ENCODE measurements at places on chromosomes 3 and 15. TPM values are rescaled to one million over a fixed set of nuclear protein-coding genes. Genes with fewer than 3 reads are reported as not detected.

FGD5 gene
- total RNA-seq, result 2.6 TPM

B3GALNT1 gene
- total RNA-seq, result 12.8 TPM

OIP5 gene
- total RNA-seq, result 1.7 TPM

SAMMSON gene
- not detected for total RNA-seq

PLSCR1 gene
- total RNA-seq, result 178 TPM

ATP13A5 gene
- total RNA-seq, result not detected

CNTN4 gene
- not detected for total RNA-seq

QTRT2 gene
- total RNA-seq, result 17.2 TPM

ITPR1 gene
- 9.0 TPM for total RNA-seq

SPINK8 gene
- not detected for total RNA-seq

PLA1A gene
- total RNA-seq, result 0.91 TPM

DLEC1 gene
- total RNA-seq, result 0.19 TPM

SIDT1 gene
- total RNA-seq, result not detected

SCG5 gene
- 14.7 TPM for total RNA-seq

IGDCC3 gene
- total RNA-seq, result 11.0 TPM

CADM2 gene
- total RNA-seq, result 1.5 TPM

APOD gene
- total RNA-seq, result not detected

TRPM1 gene
- not detected for total RNA-seq

TUSC7 gene
- not detected for total RNA-seq

LTK gene
- 0.14 TPM for total RNA-seq

NMNAT3 gene
- 2.5 TPM for total RNA-seq

GPR149 gene
- not detected for total RNA-seq

TLR9 gene
- total RNA-seq, result 0.25 TPM

NAALADL2 gene
- total RNA-seq, result 3.3 TPM

KIAA1143 gene
- 17.8 TPM for total RNA-seq

GPR62 gene
- total RNA-seq, result not detected

C3orf20 gene
- not detected for total RNA-seq

ZNF80 gene
- not detected for total RNA-seq

A4GNT gene
- not detected for total RNA-seq

EID1 gene
- total RNA-seq, result 165 TPM

ADAMTS7 gene
- total RNA-seq, result 25.5 TPM

CLDN1 gene
- 35.6 TPM for total RNA-seq

TMEM212 gene
- total RNA-seq, result not detected

SCAANT1 gene
- total RNA-seq, result not detected

STARD5 gene
- total RNA-seq, result 5.5 TPM

STRA6 gene
- 13.7 TPM for total RNA-seq

PRRT3 gene
- total RNA-seq, result 2.4 TPM

REC114 gene
- total RNA-seq, result not detected

C3orf49 gene
- not detected for total RNA-seq

RUVBL1 gene
- 39.7 TPM for total RNA-seq

IRAK2 gene
- total RNA-seq, result 2.1 TPM

SLC7A14 gene
- 0.23 TPM for total RNA-seq

Measured in astrocyte (in vitro differentiated cells and primary cell).